ENCODE measurements at places on chromosomes 5 and 9.

GRCh38 chr9:94228616-94229015 is 30.5 kb upstream of the ZNF169 start:
- no peak for DNase-seq

- DNase-seq: peak; percentile 45
These were observed at the start of gene VAV2 for GRCh38 chr9:133991964-133992779. VAV2 (minus strand) TSS chr9:133992324; CDS start chr9:133992278, 46 bp downstream.

DNA sequence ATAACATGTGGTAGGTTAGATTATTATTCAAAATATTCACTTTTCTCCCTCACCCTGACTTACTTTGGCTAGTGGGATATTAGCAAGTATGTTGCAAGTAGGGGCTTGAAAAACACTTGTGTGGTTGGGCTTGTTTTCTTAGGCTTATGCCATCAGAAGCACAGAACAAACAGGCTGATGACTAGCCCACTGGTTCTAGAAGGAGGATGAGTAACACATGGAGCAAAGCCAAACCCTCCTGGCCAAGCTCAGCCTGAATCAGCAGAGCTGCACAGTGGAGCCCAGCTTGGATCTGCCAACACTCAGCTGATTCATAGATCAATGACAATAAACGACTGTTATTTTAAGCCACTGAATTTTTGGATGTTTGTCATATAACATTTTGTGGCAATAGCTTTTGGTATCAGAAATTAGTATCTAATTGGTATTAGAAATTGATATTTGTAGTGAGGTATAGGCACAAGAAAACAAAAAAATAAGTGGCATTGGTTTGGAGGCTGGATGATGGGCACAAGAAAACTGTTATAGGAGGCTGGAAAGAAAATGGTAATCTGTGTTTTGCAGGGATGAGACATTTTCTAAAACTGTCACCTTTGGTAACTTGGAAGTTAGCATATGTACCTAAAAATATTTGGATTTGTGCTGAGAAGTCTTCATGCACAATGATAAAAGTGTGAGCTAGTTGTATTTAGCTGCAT is 46.1 kb upstream of the ZBED3 start:
- DNase-seq: peak; percentile 100

GRCh38 chr5:133854554-133854953 is 113.9 kb downstream of the C5orf15 start:
- no peak for DNase-seq

- DNase-seq: peak; percentile 86
These were observed 56.7 kb upstream of the FST start for GRCh38 chr5:53423724-53424123.

DNA sequence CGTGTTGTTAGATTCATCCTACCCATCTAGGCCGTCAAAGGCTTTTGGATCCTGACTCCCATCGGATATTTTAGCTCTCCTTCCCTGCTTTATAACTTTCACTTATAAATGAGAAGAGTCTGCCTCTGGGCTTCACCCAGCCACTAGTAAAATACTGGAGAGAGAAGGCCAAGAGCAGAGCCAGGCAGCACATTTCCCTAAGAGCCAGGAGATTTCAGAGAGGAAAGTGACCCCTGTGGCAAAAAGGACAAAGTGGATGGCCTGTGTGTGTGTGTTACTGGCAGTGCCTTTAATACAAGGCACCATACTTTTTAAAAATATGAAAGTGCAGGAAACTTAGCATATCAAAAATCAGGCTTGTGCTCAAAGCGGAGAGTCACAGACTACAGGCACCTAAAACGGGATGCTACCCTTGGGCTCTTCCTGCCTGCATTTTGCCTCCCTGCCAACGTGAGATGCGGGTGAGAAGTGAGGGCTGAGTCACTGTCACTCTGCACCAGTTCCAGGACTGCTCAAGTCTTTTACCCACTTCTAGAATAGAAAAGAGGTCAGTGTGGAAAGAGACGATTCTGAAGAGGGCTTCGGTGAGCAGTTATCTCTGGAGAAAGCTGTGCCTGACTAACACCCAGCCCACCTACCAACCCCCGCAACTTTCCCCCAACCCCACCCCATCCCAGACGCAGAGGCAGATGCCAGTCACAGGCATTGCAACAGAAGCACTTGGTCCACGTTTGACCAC is 15.9 kb downstream of the NFIL3 start:
- DNase-seq: no peak

- DNase-seq: no peak
These were observed 54.6 kb upstream of the SYNPO start for GRCh38 chr5:150585781-150586341.

- DNase-seq: no peak
These were observed 239.2 kb downstream of the EFNA5 start for GRCh38 chr5:107431536-107431935.

- DNase-seq: peak; percentile 54
These were observed 20.1 kb upstream of the TCERG1 start for GRCh38 chr5:146426853-146427618.

- DNase-seq: no peak
These were observed 78.3 kb downstream of the COL27A1 start for GRCh38 chr9:114233491-114234185.

GRCh38 chr5:1111727-1112289 is at the start of gene SLC12A7:
SLC12A7 (minus strand) TSS chr5:1112063; CDS start chr5:1111991, 72 bp downstream.
- no peak for DNase-seq

DNA sequence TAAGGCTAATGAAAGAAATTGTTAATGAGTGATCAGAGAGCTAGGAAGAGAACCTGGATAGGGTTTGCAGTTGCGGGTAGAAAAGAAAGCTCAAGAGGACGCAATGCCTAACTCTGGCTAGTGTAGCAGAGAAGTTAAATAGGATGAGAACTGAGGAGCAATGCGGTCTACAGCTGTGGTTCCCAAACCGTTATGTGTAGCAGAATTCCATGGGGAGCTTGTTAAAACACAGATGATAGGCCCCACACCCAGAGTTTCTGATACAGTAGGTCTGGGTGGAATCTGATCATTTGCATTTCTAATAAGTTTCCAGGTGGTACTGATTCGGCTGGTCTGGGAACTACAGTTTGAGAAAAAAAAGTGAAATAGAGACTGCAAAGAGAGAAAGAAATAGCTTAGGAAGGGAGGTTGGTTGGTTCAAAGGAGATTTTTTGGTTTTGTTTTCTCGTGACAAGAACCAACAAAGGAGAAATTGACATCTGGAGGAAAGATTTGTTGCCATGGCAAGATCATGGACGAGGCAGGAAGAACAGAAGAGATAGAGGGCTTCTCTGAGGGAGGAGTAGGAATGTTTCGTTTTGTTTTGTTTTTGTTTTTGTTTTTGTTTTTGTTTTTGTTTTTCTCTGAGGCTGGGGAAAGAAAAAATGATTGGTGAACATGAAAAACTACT is 276.1 kb downstream of the ARRDC3 start:
- no peak for DNase-seq

- peak; percentile 62 for DNase-seq
These were observed 89.5 kb downstream of the ESM1 start for GRCh38 chr5:54895816-54896341.

- DNase-seq: no peak
These were observed 49.4 kb upstream of the DHFR start for GRCh38 chr5:80704221-80704620.

GRCh38 chr5:104139840-104140239 is 577.3 kb upstream of the NUDT12 start:
- DNase-seq: no peak

DNA sequence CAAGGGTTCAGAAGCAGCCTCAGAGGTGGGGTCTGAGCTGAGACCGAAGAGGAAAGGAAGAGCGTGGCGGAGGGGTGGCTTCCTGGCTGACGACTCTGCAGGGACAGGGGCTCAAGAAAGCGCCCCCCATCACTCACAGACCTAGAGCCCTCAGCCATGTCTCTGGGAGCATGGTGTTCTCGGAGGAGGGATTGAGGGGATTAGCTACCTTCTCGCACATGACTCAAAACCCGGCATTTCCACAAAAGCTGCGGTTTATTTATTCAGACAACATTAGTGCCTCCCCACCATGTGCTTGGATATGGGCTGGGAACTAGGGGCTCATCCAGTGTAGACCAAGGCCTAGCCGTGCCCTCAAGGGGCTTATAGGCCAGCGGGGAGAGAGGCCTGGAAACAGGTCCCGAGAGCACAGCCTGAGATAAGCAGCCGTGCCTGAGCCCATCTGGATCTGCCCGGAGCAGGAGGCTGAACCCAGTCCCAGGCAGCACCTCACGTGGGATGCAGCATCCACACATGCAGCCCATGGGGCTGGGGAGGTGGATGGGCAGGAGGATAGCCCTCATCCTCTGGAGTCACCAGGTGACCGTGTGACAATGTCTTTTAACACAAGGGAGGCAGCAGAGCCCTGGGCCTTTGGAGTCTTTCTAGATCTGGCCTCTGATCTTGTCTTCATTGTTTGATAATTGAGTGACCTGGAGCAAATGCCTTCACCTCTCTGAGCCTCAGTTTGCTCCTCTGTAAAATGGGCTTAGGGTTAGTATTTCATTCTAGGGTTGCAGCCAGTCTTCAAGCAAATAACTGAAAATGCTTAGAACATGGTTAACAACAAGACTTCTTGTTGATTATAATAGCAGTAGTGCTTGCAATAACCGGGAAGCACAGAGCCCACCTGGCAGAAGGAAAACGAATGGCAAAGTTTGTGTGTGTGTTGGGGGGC is 878 bp upstream of the HMCN2 start:
- DNase-seq: no peak

DNA sequence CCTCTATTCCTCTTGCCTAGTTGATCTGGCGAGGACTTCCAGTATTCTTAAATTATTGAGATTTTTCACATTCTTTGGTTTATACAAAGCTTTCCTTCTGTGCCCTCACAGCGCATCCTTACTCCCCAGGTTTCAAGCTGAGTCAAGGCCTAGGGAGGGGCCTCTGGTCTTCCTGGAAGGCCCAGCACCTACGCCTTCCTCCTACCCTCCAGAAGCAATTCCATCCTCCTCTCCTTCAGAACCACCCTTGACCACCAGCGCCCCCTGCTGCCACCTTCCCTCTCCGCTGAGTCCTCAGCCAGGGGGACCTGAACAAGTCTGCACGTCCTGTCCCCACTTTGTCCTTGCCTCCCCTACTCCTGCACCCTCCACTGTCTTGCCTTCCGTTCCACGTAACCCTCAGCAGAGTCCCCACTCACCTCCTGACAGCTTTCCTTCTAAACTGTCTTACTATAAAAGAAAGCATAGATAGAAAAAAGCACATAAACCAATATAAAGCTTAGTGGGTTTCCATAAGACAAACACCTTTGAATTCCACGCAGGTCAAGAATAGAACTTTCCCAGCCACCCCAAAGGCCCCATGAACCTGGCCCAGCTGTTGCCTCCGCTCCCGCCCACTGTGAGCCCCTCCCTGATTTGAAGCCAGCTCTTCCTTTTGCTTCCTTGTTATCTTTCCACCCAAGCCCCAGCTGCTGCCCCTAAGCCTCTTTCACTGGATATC is 63.0 kb upstream of the CTSL start:
- peak; percentile 72 for DNase-seq

GRCh38 chr5:171442287-171443042 is 23.0 kb downstream of the FGF18 start:
- DNase-seq: peak; percentile 54

DNA sequence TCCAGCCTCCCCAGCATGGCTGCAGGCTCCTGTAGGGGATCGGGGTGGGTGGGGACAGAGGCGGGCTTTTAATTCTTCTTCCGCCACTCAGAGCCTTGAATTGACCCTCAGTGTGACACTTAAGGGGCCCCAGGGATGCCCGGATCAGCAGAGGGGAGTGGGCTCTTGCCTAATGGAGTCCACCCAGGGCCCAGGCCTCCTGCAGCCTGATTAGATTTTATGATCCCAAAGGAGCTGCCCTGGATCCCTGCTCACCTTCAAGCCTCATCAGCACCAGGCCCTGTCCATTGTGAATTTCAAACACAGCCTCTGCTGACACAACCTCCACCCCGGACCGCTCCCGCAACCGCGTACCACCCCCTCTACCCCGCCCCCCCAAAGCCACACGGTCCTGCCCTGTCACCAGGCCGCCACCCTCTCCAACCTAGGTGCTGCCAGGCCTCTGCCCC is 214.1 kb upstream of the IER5L start:
- DNase-seq: no peak

GRCh38 chr5:96439477-96440184 is 6.6 kb upstream of the PCSK1 start:
- peak; percentile 17 for DNase-seq

GRCh38 chr9:99835581-99835980 is 13.9 kb downstream of the NR4A3 start:
- DNase-seq: no peak

DNA sequence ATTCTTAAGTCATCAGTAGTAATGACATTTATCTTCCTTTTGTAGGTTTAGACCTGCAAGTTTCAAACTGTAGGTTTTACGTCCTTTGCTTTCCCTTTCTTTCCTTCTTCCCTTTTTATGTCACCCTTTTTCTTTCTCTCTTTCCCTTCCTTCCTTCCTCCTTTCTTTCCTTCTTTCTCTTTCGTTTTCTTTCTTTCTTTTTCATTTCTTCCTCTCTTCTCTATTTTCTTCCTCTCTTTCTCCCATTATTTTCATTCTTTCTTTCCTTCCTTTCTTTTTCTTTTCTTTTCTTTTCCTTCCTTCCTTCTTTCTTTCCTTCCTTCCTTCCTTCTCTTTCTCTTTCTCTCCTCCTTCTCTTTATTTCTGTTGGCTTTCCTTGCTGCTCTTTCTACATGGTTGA is 59.9 kb downstream of the WDR36 start:
- no peak for DNase-seq

- DNase-seq: peak; percentile 71
These were observed 2.1 kb upstream of the ANXA2R start for GRCh38 chr5:43042176-43042625.

GRCh38 chr9:108197899-108198298 is 657.9 kb downstream of the ACTL7B start:
- DNase-seq: no peak

GRCh38 chr5:178730940-178731265 is 444 bp upstream of the ZNF354A start:
- DNase-seq: no peak

- DNase-seq: no peak
These were observed 101.2 kb downstream of the DNAH5 start for GRCh38 chr5:13843175-13843846.

- no peak for DNase-seq
These were observed 637.1 kb upstream of the CCNG1 start for GRCh38 chr5:162800301-162800700.

GRCh38 chr5:142439207-142439860 is 114.5 kb upstream of the SPRY4 start:
- DNase-seq: peak; percentile 75

- no peak for DNase-seq
These were observed 232.3 kb downstream of the TLR4 start for GRCh38 chr9:117936185-117937130.

DNA sequence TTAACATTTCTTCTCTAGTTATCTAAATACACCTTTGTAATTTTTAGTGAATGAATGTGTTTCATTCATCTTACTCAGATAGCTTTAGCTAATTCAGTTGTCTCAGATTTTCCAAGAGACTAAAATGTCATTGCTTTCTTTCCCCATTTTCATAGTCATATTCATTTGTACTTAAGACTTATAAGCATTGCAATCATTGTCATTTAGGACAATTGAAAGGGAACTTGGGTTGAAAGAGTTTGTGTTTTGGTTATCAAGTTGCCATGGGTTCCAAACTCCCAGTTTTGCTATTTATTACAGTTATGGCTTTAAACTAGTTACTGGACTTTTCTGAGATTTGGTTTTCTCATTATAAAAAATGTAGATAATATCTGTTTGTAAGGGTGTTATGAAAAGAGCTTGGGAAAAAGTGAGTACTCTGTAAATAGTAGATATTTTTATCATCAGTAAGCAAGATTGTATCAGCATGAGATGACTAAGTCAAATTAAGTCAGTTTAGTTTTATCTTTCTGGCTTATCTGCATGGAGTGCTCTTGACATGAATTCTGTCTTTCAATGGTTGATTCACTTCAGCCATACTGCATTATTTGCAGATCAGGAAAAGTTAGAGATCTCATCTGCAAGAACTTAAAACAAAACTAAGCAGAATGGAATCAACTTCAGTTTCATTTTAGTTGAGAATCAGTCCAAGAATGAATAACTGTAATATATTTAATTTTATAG is 107.5 kb downstream of the PBX3 start:
- DNase-seq: no peak
